M059J (cell line): ENCODE measurements at places on chromosomes 13 and 19. TPM values are rescaled to one million over a fixed set of nuclear protein-coding genes. Genes with fewer than 3 reads are reported as not detected.

ODAD3 gene
- total RNA-seq, result 0.32 and 0.54 TPM in 2 replicates

ANKRD10 gene
- total RNA-seq, result 26.6 and 42.5 TPM in 2 replicates

SIGLEC10 gene
- not detected in 2 replicates for total RNA-seq

NRTN gene
- total RNA-seq, result 0.67 TPM in 1 of 2 replicates, not detected in the other

SYNGR4 gene
- total RNA-seq, result 0.42 TPM in 1 of 2 replicates, not detected in the other

FFAR1 gene
- total RNA-seq, result not detected in 2 replicates

ZNF85 gene
- total RNA-seq, result 21.0 and 21.9 TPM in 2 replicates

ONECUT3 gene
- total RNA-seq, result not detected in 2 replicates

HS6ST3 gene
- 1.5 and 2.8 TPM in 2 replicates for total RNA-seq

ENOX1 gene
- total RNA-seq, result 0.05 and 0.10 TPM in 2 replicates

ABHD8 gene
- 19.1 and 30.2 TPM in 2 replicates for total RNA-seq

ZNF562 gene
- 17.4 and 27.4 TPM in 2 replicates for total RNA-seq

ATXN8OS gene
- not detected in 2 replicates for total RNA-seq

POU2F2 gene
- total RNA-seq, result 0.17 and 0.30 TPM in 2 replicates

HDGFL2 gene
- 36.1 and 69.3 TPM in 2 replicates for total RNA-seq

SHC2 gene
- 0.05 TPM in 1 of 2 replicates, not detected in the other for total RNA-seq

KLK14 gene
- total RNA-seq, result not detected in 2 replicates

IL4I1 gene
- total RNA-seq, result 5.9 and 12.5 TPM in 2 replicates

CYP2B6 gene
- total RNA-seq, result not detected in 2 replicates

ICAM1 gene
- 68.8 and 88.4 TPM in 2 replicates for total RNA-seq

EDNRB gene
- total RNA-seq, result 2.2 and 3.6 TPM in 2 replicates

ICAM5 gene
- 4.4 and 6.1 TPM in 2 replicates for total RNA-seq

LYPD5 gene
- total RNA-seq, result 2.1 and 5.5 TPM in 2 replicates

SPACA7 gene
- not detected in 2 replicates for total RNA-seq

KLK4 gene
- not detected in 2 replicates for total RNA-seq

ADM5 gene
- 0.20 and 0.34 TPM in 2 replicates for total RNA-seq

ASPDH gene
- total RNA-seq, result not detected in 2 replicates

GIPC1 gene
- 43.5 and 114 TPM in 2 replicates for total RNA-seq

SLAIN1 gene
- total RNA-seq, result 0.42 TPM in 1 of 2 replicates, not detected in the other

CEBPA gene
- total RNA-seq, result 0.05 TPM in 1 of 2 replicates, not detected in the other

SIAH3 gene
- total RNA-seq, result 0.10 and 0.37 TPM in 2 replicates

MVB12A gene
- 144 and 151 TPM in 2 replicates for total RNA-seq

SPTBN4 gene
- 0.10 and 0.67 TPM in 2 replicates for total RNA-seq

ZNF681 gene
- 1.1 and 3.1 TPM in 2 replicates for total RNA-seq

LGALS14 gene
- total RNA-seq, result not detected in 2 replicates

MEIOSIN gene
- 0.25 TPM in 1 of 2 replicates, not detected in the other for total RNA-seq

CGB8 gene
- total RNA-seq, result 15.7 and 21.3 TPM in 2 replicates

ZIC2 gene
- total RNA-seq, result 0.05 and 0.44 TPM in 2 replicates

INAFM1 gene
- total RNA-seq, result 1.9 and 6.0 TPM in 2 replicates

ZNF560 gene
- total RNA-seq, result 0.10 and 1.7 TPM in 2 replicates
